HFF-Myc (cell line): ENCODE measurements at places on chromosomes 16 and 17.

DNA sequence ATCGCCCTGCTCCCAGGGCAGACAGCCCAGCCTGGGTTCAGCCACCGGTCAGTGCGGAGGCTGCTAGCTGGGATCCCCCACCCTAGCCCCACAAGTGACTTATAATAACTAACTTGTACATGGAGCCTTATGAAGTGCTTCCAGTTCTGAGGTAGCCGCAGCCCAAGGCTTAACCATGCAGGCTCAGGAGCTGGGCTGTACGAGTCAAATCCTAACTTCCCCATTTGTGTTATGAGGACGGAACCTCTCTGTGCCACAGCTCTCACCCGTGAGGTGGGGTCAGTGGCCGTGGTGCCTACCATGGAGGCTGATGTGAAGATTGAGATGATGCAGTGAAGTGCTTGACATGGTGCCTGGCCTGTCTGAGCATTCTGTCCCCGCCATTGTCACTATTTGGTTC, 27.8 kb upstream of the GOSR2 start:
- no peak for DNase-seq

DNA sequence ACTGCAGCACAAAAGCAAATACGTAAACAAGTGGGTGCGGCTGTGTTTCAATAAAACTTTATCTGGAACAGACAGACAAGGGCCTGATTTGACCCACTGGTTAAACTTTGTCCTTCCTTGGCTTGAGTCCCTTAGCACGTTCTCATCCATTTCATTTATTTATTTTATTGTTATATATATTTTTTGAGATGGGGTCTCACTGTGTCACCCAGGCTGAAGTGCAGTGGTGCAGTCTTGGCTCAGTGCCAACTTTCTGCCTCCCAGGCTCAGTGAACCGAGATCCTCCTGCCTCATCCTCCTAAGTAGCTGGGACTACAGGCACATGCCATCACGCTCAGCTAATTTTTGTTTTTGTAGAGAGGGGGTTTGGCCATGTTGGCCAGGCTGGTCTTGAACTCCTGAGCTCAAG, 64.3 kb downstream of the MYH11 start:
- no peak for DNase-seq

GRCh38 chr16:63789603-63790002, 1332.3 kb downstream of the CDH11 start:
- DNase-seq: no peak

DNA sequence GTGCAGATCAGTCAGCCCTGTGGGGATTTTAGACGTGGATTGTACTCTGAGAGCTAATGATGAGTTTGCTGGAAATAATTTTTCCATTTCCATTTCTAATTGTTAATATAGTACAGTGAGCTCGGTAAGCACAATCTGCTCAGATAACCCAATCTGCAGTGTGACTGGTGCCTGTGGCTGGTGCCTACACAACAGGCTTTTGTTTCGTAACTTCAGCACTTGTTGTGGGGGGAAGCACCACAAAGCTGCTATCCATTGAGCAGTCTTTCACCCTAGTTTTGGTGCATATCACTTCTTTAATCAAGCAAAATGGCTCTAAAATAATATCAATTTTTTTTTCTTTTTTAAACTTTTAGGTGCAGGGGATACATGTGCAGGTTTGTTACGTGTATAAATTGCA, 534.9 kb upstream of the HSBP1 start:
- no peak for DNase-seq

GRCh38 chr17:42585353-42585752, 7.8 kb upstream of the PSMC3IP start:
- DNase-seq: no peak

GRCh38 chr17:14923981-14924380, 341.1 kb downstream of the PMP22 start:
- no peak for DNase-seq

GRCh38 chr17:59287452-59287851, 44.0 kb upstream of the YPEL2 start:
- DNase-seq: no peak

DNA sequence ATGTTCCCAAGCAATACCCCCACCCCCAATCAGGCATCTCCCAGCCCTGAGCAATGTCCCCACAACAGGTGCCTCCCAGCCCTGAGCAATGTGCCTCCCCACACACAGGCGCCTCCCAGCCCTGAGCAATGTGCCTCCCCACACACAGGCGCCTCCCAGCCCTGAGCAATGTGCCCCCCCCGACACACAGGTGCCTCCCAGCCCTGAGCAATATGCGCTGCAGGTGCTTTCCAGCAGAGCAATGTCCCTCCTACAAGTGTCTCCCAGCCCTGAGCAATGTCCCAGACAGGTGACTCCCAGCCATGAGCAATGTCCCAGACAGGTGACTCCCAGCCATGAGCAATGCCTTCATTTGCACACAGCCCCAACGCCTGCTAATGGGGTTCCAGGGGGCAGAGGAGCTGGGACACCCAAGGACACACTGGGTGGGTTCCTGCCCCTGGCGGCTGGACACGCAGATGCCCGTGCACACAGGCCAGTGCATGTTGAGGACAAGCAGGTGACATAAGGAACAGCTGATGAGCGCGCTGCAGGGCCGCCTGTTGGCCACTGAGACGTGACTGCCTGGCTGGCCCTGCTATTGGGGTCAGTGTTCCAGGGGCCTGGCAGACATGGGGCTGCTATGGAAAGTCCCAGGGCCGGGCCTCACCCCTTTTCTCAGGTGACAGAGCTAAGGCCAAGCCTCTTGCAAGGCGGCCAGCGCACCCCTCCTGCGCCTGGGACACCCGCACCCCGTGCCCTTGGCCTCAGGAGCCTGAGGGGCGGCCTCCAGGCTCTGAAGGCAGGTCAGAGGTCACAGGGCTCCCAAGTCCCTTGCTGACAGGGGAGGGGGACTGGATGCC, 26.9 kb upstream of the PABPN1L start:
- no peak for DNase-seq

DNA sequence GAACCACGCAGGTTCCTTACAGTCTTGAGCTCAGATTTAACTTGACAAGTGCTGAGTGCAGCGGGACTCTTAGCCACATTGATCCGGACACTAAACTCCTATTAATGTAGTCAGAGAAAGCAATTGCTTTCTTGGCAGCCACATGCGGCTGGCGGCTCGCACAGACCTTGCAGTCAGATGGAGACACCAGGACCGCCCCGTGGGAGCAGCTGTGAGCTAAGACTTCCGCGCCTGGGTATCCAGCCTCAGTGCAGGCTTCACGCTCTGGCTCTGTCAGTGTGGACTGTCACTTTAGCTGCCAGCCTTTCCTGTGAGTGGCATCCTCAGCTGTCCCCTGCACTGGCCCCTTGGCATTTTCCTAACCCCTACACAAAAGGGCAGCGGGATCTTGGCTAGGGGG, 80.9 kb upstream of the NLRP1 start:
- no peak for DNase-seq

DNA sequence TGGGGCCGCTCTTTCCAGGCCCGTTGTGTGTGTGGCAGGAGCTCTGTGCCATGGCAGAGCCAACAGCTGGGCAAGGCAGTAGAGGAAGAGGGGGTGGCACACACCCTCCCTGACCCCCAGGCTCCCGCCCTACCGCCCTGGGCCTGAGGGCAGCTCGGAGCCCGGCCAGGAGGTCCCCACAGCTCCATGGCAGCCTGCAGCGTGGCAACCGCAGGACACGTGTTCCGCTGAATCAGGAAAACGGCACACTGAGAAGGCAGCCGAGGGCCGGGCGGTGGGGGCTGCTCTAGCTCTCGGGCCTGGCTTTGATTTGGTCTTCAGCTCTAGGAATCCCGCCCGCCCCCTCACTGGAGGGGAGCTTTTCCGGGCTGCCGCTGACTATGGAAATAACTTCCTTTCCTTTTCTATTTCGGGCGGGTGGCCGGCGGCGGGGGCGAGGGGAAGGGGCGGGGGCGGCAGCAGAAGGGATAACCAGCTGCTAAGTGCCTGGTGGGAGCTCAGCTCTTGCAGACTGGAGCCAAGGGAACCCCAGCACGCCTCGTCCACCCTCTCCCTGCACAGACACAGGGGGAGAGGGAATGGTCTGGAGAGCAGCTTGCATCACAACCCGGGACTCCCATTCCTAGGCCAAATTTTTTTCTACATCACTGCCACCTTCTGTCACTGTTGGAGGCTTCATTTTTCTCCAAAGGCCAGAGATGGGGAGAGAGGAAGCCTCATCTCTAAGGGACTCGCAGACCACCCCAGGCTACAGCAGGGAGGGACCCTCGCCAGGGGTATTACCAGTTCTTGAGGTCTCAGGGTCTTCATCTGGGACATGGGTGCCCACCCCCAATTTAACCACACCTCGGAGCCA, 24.8 kb upstream of the MRPS23 start:
- DNase-seq: peak; percentile 86

DNA sequence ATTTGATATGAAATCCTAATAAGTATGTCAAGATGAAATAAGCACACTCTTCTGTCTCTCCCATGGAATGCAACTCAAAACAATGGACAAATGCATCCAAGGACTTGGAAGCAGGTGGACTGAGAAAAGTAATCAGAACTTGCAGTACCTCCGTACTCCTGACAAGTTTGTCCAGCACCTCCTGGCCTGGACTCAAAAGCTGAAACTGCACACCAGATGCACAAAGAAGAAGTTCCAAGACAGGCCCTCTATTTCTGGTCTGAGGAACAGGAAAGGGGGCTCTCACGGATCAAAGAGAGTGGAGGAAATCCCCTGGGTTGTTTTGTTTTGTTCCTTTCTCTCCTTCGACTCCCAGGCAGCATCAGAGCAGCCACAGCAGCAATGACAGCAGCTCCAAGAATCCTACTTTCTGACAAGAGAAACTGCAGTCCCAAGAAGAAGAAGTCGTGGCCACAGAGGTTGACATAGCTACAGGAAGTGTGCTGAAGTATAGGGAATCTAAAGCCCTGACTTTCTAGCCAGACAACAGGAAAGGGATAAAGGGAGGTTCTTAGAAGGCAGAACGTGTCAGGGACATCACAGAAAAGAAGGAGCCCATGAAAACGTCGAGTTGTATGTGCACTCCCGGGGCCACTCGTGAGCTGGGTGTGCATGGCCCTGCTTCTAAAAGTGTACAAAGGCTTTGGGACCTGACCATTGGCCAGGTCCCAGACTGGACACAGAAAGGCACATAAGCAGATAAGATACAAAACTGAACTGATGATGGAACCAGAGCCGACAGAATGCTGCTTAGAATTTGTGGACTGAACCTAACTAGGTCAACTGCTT, 29.3 kb downstream of the AKAP10 start:
- no peak for DNase-seq

- DNase-seq: no peak
Measured at GRCh38 chr16:56192635-56192945, 1.3 kb downstream of the GNAO1 start.

- peak; percentile 6 for DNase-seq
Measured at GRCh38 chr16:74034862-74035261, 261.8 kb upstream of the PSMD7 start.

GRCh38 chr17:10105513-10106001, 92.8 kb downstream of the GAS7 start:
- DNase-seq: no peak

DNA sequence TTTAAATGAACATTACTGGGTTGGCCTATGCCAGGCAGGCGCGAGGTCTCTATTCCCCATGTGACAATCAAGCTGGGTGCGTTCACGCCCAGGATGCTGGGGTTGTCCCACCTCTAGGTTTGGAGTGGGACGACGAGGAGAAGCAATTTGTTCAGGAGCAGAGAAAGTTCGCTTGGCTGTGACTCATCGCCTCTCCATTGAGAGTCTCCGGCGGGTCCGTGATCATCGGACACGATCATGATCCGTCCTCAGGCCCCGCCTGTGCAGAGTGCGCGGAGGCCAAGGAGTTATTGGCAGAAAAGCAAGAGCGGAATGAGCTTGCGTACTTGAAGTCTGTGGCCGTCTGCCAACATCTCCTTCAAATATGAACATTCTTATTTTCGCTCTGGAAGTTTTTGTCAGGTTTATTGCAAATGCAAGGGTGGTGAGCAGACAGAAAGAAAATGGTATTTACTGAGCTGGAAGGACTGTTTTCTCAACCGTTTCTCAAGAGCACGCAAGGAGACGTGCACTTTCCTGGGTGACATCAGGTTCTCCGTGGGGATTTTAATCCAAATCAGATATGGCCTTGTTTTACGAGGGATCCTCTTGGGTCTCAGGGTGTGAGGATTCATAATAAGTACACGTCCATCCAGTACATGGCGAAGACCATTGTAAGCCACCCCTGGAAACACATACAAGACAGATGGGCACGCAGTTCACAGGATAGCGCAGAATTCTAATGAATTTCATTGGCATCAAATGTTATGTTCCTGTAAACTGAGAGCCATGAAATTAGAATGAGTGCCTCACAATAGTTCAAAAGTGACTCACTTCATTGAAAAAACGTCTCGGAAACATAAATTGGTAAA, 70.1 kb upstream of the CREBBP start:
- DNase-seq: peak; percentile 76

DNA sequence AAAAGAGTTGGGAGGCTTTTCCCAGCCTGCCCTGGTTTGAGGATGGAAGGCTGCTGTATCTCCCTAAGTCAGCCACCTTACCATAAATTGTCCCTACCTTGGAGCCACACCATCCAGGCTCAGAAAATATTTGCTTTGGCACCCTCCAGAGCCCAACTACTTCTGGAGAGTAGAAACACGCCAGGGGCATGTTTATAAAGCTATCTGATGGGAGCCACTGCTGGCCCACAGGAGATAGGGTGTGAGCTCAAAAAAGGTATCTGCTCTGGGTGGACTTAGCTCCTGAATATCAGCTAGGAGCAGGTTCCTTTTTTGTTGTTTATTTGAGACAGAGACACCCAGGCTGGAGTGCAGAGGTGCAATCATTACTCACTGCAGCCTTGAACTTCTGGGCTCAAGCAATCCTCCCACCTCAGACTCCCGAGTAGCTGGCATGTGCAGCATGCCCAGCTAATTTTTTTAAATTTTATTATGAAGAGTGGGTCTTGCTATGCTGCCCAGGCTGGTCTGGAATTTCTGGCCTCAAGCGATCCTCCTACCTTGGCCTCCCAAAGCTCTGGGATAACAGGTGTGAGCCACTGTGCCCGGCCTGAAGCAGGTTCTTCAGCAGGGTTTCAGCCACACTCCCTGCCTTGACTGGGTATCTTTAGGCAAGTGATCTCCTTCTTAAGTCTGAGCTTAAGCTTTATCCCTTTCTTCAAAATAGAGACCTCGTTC, 147.1 kb downstream of the SALL1 start:
- DNase-seq: no peak

DNA sequence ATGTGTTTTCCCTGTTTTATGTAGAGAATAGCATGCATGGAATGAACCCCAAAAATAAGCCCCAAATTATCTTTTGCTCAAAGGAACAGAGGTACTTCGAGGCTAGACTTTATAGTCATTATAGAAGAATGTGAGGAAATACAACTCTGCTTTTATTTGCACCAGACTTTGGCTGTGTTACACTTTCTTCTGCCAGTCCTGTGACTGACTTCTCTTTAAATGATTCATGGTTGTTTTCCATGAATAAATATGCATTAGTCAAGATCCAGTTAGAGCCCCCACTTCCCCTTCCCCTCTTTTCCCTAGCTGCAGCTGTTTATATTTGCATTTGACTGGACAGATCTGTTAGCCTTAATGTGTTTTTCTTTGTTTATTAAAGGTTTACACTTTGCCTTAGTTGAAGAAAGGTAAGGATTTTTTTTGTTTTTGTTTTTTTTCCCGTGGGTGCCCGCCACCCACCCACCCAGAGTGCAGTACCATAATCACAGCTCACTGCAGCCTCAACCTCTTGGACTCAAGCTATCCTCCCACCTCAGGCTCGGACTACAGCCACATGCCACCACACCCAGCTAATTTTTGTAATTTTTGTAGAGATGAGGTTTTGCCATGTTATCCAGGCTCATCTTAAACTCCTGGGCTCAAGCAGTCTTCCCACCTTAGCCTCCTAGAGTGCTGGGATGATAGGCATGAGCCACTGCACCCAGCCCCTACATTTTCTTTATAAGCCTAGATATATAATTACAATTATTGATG, 152.6 kb downstream of the CYB561 start:
- DNase-seq: no peak

- no peak for DNase-seq
Measured at GRCh38 chr17:50167371-50167770, 1.6 kb downstream of the SGCA start.

GRCh38 chr16:69522732-69523404, 42.9 kb upstream of the NFAT5 start:
- DNase-seq: no peak
